ENCODE measurements at places on chromosomes 11 and 22.

- DNase-seq, result no peak
Measured at GRCh38 chr22:41535244-41535643, 9.0 kb downstream of the POLR3H start.

- DNase-seq, result no peak
Measured at GRCh38 chr11:78548911-78549590, 25.6 kb downstream of the NARS2 start.

DNA sequence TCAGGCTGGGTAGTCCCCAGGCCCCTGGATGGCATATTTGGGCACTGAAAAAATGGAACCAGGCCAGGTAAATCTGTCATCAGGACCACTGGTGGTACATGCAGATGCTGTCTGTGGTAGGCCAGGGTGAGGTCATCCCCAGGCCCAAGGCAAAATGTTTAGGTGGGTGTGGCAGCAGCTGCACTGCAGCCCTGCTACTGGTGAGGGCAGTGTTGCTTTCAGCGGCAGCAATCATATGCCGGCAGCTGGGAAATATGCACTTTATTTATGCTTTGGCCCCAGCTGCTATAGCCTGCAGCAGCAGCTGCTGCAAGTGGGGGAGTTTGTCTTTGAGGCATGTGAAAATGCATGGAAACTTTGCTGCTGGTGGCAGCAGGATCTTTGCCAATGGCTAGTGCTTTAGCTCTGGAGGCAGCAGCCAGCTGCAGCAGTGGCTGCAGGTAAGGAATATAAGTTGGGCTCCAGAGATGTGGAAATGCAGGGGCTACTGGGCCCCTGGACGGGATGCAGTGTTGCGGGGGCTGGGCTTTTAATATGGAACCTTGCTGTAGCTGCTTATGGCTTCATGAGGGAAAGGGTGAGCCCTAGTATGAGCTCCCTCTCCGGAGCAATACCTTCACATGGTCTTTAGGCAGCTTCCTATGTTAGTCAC, 365.7 kb upstream of the CADM1 start:
- no peak for DNase-seq

DNA sequence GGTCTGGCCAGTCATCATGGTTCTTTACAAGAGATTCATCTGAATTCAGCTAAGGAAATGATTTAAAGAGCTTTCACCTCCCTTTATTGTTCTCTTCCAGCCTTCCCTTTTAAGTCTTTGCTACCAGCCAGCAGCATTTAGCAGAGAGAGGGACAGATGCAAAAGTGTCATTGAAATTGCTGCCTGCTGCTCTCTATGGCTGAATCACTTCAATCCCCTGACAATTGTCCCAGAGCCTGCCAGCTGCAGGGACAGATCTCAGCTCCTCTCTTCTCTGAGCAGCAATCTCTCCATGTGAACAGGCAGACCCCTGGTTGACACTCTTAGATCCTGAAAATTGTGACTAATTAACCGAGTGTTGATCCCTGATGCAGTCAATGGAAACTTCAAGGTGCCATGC, 816.9 kb upstream of the CCDC90B start:
- DNase-seq, result no peak

DNA sequence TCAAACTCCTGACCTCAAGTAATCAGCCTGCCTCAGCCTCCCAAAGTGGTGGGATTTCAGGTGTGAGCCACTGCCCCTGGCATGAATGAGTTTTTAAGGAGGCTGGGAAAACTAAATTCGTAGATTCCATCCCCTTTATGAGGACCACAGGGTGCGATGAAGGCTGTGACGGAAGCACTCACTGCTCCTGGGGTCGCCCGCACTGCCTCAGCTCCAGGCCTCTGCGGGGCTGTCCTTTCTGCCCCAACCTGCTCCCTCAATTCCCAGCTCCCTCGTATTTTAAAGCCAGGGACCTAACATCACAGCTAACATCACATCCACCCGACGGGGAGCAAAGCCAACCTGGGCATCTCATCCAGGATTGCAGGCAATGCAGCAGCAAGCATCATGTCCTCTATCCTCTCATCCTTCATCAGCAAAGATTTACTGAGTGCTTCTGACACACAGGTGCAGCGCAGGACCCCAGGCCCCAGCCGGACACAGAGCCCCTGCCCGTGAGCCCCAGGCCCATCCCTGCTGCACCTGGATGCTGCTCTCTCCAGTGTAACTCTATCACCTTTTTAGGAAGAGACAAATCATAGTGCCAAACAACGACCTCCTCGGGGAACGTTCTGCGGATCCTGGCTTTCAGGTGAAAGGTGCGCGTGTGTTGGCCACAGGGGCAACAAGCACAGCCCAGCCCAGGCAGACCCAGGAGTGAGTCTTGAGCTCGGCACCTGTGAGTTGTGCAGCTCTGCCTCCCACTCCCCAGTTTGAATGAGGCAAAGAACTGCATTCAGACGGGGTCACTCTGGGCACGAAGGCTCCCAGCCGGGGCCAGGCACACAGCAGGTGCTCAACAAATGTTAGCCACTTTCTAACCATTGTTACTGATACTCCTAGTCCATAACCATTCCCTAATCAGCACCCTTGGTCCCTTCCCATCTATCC, 134.3 kb downstream of the CRYBB2 start:
- DNase-seq, result no peak

DNA sequence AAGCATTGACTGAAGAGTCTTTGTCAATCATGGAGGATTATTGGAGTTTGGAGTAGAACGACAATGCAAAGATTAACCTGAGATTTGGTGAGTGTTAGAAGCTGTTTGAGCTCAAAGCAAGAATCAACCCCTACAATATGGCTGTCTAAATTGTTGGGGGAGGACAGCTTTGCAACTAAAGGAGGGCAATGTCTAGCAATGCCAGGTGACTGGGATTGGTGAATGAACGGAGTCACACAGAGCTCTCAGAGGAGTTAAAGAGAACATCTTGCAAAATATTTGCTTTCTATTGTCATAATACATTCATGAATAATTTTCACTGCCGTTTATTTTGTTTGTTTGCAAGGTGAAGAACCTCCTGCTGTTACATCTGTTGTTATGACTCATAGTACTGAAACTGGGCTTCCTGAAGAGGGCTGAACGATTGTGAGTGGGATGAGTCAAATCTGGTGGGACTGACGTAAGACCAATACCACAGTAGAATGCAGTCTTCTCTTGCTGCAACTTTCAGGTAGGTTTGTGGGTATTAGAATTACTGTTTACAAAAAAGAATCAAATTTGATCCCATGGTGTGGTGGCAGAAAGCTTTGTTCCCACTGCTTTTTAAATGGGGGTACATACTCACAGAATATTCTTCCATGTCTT, 281.9 kb downstream of the CADM1 start:
- DNase-seq, result no peak

- peak; percentile 94 for DNase-seq
Measured at GRCh38 chr22:38755911-38756532, at the start of gene SUN2. SUN2 (minus strand) TSS chr22:38755998; CDS start chr22:38752628, 3,370 bp downstream.
